ENCODE measurements at places on chromosomes 3 and 15. TPM values are rescaled to one million over a fixed set of nuclear protein-coding genes. Genes with fewer than 3 reads are reported as not detected.
A peak's percentile ranks its signal among the peaks of the same experiment; 100 is the strongest.

- DNase-seq = peak; percentile 32
Measured at GRCh38 chr3:31768479-31769125, 212.5 kb downstream of the OSBPL10 start.

DNA sequence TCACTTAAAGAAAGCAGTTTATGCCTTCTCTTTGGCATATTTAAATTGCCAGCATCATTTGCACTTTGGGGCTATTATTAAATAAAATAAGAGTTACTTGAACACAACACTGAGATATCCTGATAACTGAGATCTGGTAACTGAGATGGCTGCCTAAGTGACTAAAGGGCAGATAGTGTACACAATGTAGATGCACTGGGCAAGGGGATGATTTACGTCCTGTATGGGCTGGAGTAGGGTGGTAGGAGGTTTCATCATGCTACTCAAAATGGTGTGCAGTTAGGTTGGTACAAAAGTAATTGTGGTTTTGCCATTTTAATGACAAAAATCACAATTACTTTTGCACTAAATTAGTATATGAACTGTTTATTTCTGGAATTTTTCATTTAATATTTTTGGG lies 196.1 kb downstream of the UBE2E2 start:
- no peak for DNase-seq

DNA sequence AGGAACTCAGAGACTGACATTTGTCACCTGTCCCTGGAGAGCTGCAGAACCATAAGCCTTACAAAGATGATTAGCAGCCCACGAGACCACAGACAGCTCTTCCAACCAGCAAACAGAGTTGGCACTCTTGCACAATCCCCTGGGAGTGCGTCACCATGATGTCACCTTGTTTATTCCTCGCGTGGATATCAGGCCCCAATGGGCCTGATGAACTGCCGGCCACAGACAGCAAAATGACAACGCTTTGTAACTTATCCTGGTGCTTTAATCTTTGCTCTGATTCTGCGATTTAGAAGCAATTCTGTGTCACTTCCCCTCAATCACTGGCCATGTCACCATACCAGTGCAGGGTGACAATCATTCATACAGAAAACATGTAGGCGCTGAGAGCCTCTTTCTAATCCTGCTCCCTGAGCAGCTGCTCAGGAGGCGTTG lies 89.2 kb downstream of the TAMM41 start:
- no peak for DNase-seq

- no peak for DNase-seq
Measured at GRCh38 chr3:171503817-171504216, 43.6 kb upstream of the TNIK start.

ANKRD34C gene
- not detected for total RNA-seq

All from activated naive CD8-positive, alpha-beta T cell treated with anti-CD3 and anti-CD28 coated beads for 36 hours (primary cell).